ENCODE measurements at places on chromosomes 2 and 18.

- H3K27ac ChIP-seq: peak overlapping the region; percentile 80
- H3K4me1 ChIP-seq: peaks cover 43% of the 10 kb centered on the region
- H3K4me3 ChIP-seq: peak overlapping the region; percentile 37
- H3K27me3 ChIP-seq: no peaks in the 10 kb centered on the region
Observed at GRCh38 chr2:44191739-44192138, 23.1 kb downstream of the PPM1B start.

GRCh38 chr2:165700531-165700930 is 93.5 kb downstream of the GALNT3 start:
- no peak for DNase-seq
- no peak overlapping the region for H3K4me3 ChIP-seq
- no peaks in the 10 kb centered on the region for H3K27me3 ChIP-seq
- no peaks in the 10 kb centered on the region for H3K36me3 ChIP-seq
- H3K27ac ChIP-seq: no peak overlapping the region
- no peaks in the 10 kb centered on the region for H3K4me1 ChIP-seq

- H3K4me1 ChIP-seq: no peaks in the 10 kb centered on the region
- peaks cover 14% of the 10 kb centered on the region for H3K36me3 ChIP-seq
- no peak overlapping the region for H3K27ac ChIP-seq
- no peak for DNase-seq
- no peak overlapping the region for H3K4me3 ChIP-seq
- H3K27me3 ChIP-seq: no peaks in the 10 kb centered on the region
Observed at GRCh38 chr2:214775971-214776370, 33.5 kb downstream of the BARD1 start.

GRCh38 chr18:47187721-47188120 is 11.6 kb upstream of the IER3IP1 start:
- H3K4me1 ChIP-seq: no peaks in the 10 kb centered on the region
- DNase-seq: no peak
- no peaks in the 10 kb centered on the region for H3K36me3 ChIP-seq
- H3K27me3 ChIP-seq: no peaks in the 10 kb centered on the region

DNA sequence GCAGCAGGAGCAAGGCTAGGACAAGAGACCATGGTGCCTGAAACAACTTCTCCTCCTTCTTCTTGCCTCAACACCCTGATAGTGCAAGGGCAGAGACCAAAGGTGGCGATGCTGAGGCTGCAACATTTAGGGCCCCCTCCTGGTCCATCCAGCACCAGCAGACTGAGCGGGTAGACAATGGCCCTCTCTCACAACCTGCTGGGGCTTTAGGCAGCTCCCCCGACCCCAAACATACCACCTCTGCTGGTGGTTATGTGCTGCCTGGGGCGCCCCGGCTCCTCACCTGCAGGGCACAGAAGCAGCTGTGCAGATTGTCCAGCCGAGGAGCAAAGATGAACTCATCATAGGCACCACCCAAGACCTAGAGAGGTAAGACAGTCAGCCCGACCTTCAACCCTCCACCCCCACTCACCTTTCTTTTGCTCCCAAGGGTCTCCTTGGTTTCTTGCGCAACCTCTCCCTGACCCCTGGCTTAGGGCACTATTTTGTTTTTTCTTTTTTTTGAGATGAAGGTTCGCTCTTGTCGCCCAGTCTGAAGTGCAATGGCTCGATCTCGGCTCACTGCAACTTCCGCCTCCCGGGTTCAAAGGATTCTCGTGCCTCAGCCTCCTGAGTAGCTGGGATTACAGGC is 3.5 kb downstream of the DNPEP start:
- no peak overlapping the region for H3K27ac ChIP-seq
- H3K36me3 ChIP-seq: peaks cover 11% of the 10 kb centered on the region
- H3K4me3 ChIP-seq: no peak overlapping the region
- no peak for DNase-seq
- no peaks in the 10 kb centered on the region for H3K27me3 ChIP-seq

- no peak for DNase-seq
- no peak overlapping the region for H3K27ac ChIP-seq
- no peak overlapping the region for H3K4me3 ChIP-seq
Observed at GRCh38 chr2:216984937-216985336, 125.1 kb upstream of the TNP1 start.

DNA sequence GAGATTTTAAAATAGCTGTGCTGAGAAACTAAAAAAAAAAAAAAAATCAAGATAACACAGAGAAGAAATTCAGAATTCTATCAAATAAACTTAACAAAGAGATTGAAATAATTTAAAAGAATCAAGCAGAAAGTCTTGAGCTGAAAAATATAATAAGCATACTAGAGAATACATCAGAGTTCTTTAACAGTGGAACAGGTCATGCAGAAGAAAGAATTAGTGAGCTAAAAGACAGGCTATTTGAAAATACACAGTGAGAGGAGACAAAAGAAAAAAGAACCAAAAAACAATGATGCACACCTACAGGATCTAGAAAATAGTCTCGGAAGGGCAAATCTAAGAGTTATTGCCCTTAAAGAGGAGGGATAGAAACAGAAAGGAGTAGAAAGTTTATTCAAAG is 548.1 kb downstream of the ADCYAP1 start:
- H3K36me3 ChIP-seq: no peaks in the 10 kb centered on the region
- no peak overlapping the region for H3K4me3 ChIP-seq
- no peak for DNase-seq
- no peaks in the 10 kb centered on the region for H3K4me1 ChIP-seq

GRCh38 chr2:71813807-71814470 is 333.7 kb downstream of the CYP26B1 start:
- H3K4me3 ChIP-seq: no peak overlapping the region
- no peaks in the 10 kb centered on the region for H3K4me1 ChIP-seq
- no peak for DNase-seq
- no peaks in the 10 kb centered on the region for H3K36me3 ChIP-seq
- H3K27me3 ChIP-seq: no peaks in the 10 kb centered on the region

DNA sequence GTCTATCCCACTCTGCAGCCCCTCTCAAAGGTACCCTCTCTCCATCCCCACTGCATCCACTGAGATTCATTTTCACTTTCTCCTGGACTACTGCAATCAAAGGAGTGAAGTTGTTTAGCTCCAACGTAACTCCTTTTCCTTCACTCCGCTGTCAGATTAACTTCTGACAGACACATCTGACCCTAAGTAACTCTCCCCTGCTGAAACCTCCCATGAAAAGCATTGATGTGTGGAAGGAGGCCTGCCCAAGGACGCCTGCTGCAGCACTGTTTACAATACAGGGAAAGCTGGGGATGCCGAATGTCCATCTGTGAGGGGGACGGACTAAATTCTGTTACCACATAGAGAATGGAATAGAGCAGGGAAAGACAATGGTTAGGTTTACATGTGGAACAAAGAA is 114.8 kb downstream of the TMEM163 start:
- no peak for DNase-seq
- H3K36me3 ChIP-seq: no peaks in the 10 kb centered on the region
- H3K4me3 ChIP-seq: no peak overlapping the region
- H3K4me1 ChIP-seq: no peaks in the 10 kb centered on the region
- no peak overlapping the region for H3K27ac ChIP-seq

DNA sequence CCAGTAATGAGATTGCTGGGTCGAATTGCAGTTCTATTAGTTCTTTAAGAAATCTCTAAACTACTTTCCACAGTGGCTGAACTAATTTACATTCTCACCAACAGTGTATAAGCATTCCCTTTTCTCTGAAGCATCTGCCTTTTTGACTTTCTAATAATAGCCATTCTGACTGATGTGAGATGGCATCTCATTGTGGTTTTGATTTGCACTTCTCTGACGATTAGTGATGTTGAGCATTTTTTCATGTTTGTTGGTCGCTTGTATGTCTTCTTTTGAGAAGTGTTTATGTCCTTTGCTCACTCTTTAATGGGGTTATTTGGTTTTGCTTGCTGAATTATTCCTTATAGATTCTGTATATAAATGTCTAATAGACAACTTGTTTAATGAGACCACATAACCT is 69.6 kb upstream of the UGP2 start:
- H3K27ac ChIP-seq: no peak overlapping the region
- no peaks in the 10 kb centered on the region for H3K27me3 ChIP-seq
- DNase-seq: no peak
